ENCODE measurements at places on chromosomes 12 and 14. TPM values are rescaled to one million over a fixed set of nuclear protein-coding genes. Genes with fewer than 3 reads are reported as not detected.

Gene HHIPL1
- total RNA-seq, result 2.3 TPM

Gene KRT85
- not detected for total RNA-seq

Gene FBXO34
- total RNA-seq, result 17.2 TPM

Gene SOAT2
- total RNA-seq, result not detected

Gene TMBIM6
- 370 TPM for total RNA-seq

Gene DYRK2
- total RNA-seq, result 47.3 TPM

Gene NEUROD4
- total RNA-seq, result 7.3 TPM

Gene GLI1
- total RNA-seq, result 1.3 TPM

Gene ARMH4
- total RNA-seq, result 36.2 TPM

Gene RNASE3
- total RNA-seq, result not detected

Gene TBK1
- 19.2 TPM for total RNA-seq

Gene PRH2
- total RNA-seq, result not detected

Gene ASB8
- 21.5 TPM for total RNA-seq

Gene ANGEL1
- total RNA-seq, result 38.8 TPM

Gene TAS2R7
- 0.21 TPM for total RNA-seq

Gene VWF
- 0.21 TPM for total RNA-seq

Gene OASL
- total RNA-seq, result not detected

Gene SLC8B1
- total RNA-seq, result 7.1 TPM

Gene OTUB2
- 4.8 TPM for total RNA-seq

Gene EAPP
- 26.2 TPM for total RNA-seq

Gene MYH6
- not detected for total RNA-seq

Gene PLA2G1B
- total RNA-seq, result not detected

Gene DHRS2
- total RNA-seq, result not detected

Gene AVPR1A
- not detected for total RNA-seq

Gene LIN7A
- 5.8 TPM for total RNA-seq

Gene SERPINA3
- not detected for total RNA-seq

Gene PPP1R13B
- total RNA-seq, result 3.9 TPM

Gene GPRC5D
- total RNA-seq, result not detected

Gene CAND1
- total RNA-seq, result 259 TPM

Gene ATP5F1B
- 651 TPM for total RNA-seq

Gene PRORP
- 46.6 TPM for total RNA-seq

Gene GPD1
- total RNA-seq, result 0.16 TPM

Gene FRMD6
- 34.5 TPM for total RNA-seq

Gene PSME1
- 81.4 TPM for total RNA-seq

Gene ALX1
- 4.1 TPM for total RNA-seq

Gene KRT77
- not detected for total RNA-seq

Gene EIF2S3B
- 0.96 TPM for total RNA-seq

Gene GPR135
- 3.5 TPM for total RNA-seq

Gene FAM234B
- total RNA-seq, result 16.0 TPM

Gene CCDC197
- total RNA-seq, result not detected
